Epithelial cell of esophagus (primary cell): ENCODE measurements at places on chromosomes 7 and 10.

GRCh38 chr7:102241431-102241830 lies 45.2 kb upstream of the SH2B2 start:
- no peak for DNase-seq

DNA sequence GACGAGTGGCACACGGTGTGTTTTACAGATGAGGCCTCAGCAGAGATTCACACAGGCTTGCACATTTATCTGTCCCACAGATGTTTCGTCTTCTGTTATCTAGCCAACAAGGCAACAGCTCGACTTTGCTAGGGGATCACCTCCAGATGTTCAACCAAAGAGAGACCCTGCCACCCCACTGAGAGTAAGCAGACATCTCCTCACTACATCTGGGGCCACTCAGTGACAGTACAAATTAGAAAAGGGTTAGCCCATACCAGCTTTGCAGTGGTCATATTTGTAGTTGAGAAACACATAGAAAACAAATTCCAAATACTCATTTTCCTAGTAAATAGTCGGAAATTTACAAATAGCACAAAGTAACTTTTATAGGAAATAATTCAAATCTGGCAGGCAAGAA lies 164.2 kb downstream of the HDAC9 start:
- DNase-seq, result no peak

- peak; percentile 70 for DNase-seq
Observed at GRCh38 chr10:70255329-70256299, 22.4 kb upstream of the PPA1 start.

DNA sequence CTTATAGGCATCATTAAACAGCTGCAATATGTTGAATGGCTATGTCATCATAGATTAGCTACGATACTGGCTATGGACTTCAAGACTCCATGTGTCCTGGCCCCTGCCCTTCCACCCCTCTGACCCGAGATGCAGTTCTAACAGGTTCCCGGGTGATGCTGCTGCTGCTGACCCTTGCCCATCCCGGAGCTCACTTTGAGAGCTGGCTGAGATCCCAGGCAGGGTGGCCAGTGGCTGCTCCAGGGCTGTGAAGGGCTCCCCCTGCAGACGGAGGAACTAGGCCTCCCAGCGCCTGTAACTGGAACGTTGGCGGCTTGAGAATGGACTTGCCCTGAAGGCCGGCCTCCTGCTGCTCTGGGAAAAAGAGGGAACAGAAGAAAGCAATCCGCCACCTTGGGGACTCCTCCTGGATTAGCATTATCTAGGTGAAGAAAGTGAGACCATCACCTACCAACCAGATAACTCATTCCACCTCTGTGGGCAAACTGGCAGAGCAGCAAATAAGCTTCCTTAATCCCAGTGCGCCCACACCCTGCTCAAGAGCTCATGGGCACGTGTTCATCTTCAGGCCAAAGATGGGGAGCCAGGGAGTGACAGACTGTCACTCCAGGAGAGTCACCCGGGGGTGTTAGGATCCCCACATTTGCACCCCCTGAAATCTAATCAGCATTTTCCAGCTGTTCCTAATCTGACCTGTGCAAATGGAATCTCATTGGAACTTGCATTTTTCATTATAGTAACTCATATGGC lies 56.8 kb downstream of the PARP12 start:
- peak; percentile 32 for DNase-seq
